ENCODE measurements at places on chromosomes 16 and 17.

DNA sequence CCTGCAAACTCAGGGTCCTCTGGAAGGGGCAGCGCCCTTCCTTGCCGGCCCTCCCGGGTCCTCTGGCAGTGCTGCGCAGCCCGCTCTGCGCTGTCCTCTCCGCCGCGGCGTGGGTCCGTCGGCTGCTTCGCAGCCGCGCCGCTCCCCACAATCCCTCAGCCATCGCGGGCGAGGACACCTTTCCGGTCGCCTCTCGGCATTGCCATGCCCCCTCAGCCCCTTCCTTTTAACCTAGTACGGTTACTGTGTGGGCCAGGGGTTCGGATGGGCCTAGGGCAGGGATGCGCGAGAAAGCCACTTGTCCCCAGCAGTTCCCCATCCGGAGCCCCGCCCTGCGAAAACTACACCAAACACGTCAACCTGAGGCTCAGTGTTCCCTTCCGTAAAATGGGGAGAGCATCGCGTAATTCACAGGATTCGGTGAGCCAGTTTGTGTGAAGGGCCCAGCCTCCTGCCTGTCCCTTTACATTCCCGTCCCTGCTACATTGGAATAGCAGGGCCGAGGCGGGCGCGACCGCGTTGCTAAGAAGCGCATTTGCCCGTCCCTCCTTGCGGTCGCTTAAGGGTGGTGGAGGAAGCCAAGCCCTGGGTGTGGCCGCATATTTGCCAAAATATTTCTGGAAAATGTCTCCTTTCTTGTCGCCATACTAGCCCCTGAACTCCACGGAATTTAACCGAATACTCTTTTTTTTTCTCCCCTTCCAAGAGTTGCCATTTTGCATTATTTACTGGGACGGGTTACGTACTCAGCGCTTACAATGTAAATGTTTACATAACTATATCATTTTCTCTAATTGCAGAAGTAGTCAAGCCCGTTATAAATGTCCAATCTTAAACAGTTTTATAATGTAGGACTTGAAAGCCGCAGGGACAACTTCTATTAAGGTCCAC, 13.2 kb downstream of the COPZ2 start:
- peak; percentile 62 for DNase-seq

- peak; percentile 72 for DNase-seq
Measured at GRCh38 chr17:62732125-62732524, 76.0 kb downstream of the MARCHF10 start.

DNA sequence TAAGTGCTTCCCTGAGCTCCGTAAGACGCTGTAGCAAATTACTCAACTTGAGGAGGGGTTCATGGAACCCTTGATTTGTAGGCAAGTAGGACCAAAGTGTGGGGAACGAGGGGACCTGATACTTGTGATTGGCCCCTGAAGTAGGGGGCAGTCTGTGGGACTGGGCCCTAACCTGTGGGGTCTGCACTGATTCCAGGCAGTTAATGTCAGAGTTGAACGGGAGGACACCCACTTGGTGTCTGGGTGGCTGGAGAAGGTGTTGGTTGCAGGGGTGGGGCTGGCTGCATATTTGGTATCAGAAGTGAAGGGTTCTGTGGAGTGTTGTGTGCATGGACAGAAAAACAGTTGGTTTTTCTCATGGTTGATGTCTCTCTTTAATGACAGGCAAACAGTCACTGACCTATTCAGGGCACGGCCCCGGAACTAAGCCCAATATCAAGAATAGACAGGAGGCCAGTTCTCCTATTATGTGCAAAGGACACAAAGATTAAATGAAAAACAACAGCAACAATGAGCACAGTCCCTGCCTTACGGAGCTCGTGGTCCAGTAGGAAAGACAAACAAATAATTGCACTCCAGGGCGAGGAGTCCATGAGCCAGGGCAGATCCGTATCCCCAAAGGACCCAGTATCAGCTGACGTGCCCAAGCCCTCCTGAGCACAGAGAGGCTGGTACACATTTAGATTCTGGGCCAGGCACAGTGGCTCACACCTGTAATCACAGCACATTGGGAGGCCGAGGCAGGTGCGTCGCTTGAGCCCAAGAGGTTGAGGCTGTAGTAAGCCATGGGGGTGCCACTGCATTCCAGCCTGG, 19.2 kb downstream of the MXRA7 start:
- DNase-seq, result no peak

DNA sequence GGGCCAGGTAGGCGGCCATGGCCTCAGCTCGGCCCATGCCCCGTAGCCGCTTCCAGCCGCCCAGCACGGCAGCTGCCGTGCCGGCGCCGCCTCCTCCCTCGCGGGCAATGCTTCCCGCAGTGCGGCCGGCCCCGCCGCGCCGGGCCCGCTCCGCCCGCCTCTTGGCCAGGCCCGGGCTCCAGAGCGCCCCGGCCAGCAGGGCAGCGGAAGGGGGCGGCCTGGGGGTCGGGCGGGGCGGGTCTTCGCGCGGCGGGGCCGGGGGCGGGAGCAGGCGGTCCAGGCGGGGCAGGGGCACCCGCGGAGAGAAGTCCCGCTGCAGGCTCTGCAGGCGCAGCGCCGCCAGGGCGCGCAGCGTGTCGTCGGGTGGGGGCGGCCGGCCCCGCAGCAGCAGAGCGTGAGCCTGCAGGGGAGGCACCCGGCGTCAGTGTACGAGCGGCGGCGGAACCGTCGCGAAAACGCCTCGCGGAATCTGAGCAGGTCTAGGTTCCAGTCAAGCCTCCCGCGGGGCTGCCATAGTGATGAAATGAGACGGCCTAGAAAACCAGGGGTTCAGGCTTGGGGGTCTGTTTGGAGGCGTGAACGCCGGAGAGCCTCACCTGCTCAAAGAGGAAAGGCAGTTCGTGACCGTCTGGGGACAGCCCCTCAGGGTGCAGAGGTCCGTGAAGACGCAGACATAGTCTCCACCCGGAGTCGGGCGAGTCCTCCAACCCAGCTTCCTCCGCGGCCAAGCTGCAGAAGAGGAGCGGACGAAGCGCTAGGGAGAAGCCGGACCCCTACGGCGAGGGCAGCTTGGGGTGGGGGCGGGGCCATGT, 6.6 kb downstream of the PLEKHH3 start:
- no peak for DNase-seq

DNA sequence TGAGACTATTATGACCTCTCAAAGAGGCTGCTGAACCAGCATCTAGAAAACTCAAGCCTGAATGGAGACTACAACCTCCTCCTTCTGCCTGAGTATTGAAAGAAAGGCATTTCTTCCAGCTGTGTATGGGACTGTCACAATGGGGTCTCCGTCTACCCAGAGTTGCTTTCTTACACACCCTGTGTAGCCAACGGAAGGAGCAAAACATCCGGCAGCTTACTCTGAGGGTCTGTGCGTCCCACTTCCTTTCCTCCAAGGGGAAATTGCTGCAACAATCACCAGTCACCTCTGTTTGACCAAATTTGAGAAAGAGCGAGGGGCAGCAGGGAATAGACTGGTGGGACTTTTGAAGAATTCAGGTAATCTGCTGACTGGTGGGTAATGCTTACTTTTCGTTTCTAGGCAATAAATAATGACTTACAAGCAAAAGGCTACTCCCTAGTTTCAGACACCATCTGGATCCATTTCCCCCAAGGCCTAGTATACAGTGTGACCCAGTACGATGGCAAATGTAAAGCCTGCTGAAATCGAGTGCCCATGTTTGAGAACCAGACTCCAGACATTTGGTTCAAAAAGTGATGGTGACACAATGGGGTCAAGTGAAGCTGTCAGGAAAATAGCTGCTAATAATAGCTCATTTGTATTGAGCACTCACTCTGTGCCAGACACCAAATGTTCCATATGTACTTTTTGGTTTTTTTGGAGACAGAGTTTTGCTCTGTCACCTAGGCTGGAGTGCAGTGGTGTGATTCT, 81.7 kb downstream of the YPEL2 start:
- DNase-seq, result peak; percentile 36

GRCh38 chr17:61555127-61555566, 35.9 kb downstream of the NACA2 start:
- DNase-seq, result peak; percentile 11

All from NCI-H2171 treated with DMSO at 0.1 percent for 48 hours (cell line).